ENCODE measurements at places on chromosomes 4 and X.

GRCh38 chr4:62517716-62518115 is 1317.6 kb downstream of the ADGRL3 start:
- DNase-seq = no peak

DNA sequence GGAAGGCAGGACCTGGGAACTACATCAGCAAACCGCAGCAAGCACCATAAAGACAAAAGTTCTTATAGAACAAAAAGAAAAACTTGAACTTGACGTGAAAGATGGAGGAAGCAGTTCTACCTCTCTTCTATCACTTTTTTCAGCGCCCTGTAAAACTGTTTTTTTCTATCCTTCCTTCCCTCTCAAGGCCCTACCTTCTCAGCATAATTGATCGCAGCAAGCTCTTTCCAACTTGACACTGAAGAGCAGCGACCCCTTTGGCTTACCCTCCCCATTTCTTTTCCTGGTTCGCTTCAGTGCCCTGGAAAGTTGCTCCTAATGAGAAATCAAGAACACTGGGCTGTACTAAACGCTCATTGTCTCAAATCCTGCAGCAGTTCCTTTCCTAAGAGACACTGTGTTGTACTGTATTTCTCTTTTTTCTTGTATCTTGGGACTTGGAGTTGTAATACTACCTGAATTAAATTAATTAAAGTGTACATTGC is 150.6 kb upstream of the SLC4A4 start:
- no peak for DNase-seq

- no peak for DNase-seq
Measured at GRCh38 chr4:5822619-5823018, 70.3 kb downstream of the CRMP1 start.

DNA sequence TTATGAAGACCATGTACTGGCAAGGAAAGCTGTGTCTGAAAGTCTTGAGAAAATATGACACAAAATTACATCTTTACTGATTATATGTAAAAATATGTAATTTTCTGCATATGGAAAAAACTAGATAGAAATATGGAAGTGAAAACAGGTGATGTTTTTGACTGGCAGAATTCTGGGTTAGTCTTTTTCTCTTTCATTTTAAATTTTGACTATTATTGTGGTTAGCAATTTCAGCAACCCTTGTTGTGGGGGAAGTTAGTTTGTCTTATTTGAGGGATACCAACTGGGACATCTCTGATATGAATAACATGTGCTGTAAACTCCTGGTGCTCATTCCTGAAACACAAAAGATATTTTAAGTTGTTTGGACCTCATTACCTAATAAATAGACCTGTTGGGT is 49.9 kb upstream of the CPEB2 start:
- no peak for DNase-seq

DNA sequence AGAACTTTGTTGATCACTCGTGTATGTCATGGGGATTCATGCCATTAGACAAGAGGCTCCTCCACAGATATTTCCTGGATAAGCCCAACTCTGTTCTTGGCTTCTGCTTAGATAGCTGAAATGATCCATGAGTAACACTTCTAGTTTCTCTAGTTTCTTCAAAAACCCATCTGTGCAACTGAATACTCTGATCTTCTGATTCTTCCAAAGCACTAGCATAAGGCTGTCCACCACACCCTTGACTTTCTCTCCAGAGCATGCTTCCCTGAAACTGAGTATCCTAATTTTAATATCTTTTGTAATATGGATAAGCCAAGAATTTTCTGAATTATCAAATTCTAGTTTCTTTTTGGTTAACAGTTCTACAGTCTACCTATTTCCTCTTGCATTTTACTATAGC is 118.6 kb upstream of the TAPT1 start:
- DNase-seq = no peak

All from activated CD4-positive, alpha-beta T cell treated with anti-CD3 and anti-CD28 coated beads, Interleukin-2, Interleukin-6, amounts not matched to agents 100 ng/mL and 50 ng/mL, durations not matched to agents 16 hours and 8 hours (primary cell).